ENCODE measurements at places on chromosomes 6 and 20.

- no peak for DNase-seq
Observed at GRCh38 chr6:160667639-160668481, 3.8 kb upstream of the LPA start.

GRCh38 chr6:25886066-25886465, 12.0 kb upstream of the SLC17A3 start:
- no peak for DNase-seq

DNA sequence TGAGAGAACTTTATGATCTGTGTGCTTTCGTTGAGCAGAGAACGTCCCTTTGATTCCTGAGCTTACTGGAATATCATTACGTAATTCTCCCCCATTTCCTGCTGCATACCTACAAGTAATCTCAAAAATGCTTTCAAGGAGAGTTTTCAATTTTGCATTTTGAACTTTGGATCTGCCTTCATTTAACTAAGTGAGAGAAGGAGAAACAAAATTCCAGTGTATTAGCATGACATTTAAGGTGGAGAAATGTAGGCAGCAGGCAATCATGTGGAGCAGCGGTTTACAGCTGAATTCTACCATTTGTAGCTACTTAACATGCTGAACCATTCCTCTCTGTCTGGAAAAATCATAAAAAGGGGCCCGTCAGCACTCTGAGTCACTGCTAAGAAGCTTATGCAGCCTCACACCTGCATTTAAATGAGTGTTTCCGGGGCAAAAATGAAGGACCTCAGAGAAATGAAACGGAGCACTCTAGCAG, 451.5 kb downstream of the PLCB1 start:
- no peak for DNase-seq

DNA sequence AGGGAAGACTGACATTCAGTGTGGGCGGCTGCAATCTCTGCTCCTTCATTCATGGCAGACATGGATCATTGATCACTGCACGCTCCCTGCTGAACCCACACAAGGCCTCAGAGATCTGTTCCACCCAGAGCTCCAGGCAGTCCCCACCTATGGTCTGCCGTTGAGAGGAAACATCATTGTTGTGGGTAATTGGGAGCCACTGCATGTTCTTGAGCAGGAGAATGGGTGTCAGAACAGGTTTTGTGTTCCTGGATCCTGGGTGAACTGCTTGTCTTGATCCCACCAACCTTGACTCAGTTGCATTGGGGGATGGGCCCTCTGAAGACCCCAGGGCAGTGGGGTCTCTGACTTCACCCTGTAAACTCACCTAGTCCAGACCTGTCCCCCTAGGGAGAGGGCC, 23.1 kb upstream of the CCDC167 start:
- no peak for DNase-seq

DNA sequence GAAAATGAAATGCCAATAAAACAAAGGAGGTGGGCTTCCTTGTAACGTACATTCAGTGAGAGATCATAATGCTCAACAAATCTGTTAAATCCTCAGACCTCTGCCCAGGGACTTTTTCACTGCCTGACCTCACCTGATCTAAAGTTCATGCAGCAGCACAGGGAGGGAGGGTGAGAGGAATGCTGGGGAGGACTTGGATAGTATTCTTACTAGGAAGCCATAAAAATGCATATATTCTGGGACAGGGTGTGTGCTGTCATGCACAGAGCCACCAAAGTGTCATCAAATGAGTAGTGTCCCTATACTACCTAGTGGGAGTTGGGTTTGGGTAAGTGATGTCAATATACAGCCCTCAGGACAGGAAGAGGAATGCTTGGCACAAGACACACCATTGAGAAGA, 32.6 kb downstream of the CLIC5 start:
- no peak for DNase-seq

DNA sequence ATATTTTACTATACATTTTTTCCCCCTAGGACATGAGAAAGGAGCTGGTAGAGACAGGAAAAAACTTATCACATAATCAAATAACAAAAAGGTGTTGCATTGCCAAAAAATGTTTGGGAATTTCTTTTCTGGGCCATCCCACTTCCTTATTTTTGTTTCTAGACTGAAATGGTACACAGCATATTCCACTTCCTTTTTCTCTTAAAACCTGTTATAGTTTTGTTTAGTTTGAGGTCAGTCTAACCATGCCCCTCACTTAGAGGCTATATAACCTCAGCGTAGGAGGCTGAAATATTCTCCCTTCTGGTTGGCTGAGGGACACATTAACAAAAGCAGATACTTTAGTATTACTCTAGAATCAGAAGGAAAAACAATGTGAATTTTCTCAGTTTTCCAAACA, 323.9 kb downstream of the GJA1 start:
- no peak for DNase-seq

DNA sequence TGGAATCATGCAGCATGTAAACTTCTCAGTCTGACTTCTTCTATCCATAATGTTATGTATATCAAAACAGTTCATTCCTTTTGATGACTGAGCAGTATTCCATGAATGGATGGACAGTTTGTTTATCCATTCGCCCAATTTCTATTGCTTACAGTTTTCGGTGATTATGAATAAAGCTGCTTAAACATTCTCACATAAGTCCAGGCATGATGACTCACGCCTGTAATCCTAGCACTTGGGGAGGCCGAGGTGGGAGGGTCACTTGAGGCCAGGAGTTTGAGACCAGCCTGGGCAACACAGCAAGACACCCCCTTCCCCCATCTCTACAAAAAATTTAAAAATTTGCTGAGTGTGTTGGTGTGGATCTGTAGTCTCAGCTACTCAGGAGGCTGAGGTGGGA, 22.9 kb upstream of the HMGA1 start:
- no peak for DNase-seq

DNA sequence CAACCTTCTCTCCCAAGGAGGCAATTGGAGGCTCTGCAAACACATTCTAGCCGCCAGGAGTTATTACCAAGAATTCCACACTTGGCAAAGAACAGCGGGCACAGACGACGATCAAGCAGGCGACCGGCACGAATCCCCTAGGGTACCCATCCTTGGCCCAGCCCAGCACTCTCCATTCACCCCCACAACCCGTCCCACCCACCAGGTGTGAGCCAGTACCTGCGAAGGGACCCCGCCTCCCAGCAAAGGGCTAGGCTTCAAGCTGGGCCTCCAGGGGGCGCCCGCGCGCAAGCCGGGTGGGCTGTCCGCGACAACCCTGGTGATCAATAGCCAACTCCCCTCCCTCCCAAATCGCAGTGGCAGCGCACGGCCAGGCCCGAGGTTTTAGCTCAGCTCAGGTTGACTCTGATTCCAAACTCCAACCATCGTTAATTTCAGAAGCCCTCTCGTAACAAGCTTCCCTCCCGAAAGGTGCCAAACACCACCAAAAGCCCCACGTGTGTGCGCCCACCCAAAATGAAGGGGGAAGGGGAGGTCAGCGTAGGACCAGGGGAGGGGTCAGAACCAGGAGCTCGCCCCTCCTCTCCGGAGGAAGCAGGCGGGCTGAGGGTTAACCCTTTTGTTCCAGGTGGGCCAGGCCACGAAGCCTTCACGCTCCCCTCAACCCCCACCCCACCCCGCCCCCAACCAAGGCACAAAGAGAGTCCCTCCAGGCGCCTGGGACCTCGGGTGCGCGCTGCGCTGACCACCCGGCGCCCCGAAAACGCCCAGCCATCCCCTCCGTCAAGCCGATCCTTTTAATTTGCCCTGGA, 2.1 kb downstream of the SALL4 start:
- DNase-seq, result no peak

GRCh38 chr6:123551939-123552707, 84.6 kb downstream of the TRDN start:
- no peak for DNase-seq

- no peak for DNase-seq
Observed at GRCh38 chr6:80921861-80922460, 815.5 kb downstream of the BCKDHB start.

DNA sequence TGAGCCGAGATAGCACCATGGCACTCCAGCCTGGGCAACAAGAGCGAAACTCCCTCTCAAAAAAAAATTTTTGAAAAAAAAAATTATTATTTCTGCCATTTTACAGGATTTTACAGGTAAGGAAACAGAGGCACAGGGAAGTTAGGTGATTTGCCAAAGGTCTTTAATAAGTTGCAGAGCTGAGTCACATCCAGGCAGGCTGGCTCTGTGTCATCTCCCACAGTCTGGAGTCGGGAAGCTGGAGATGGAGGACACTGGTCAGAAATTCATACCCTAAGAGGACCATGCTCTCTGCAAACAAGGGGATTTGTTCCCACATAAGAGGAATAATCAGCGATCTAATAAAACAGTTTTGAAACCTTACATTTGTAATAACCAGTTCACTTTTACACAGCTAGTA, 24.1 kb downstream of the HECA start:
- no peak for DNase-seq

DNA sequence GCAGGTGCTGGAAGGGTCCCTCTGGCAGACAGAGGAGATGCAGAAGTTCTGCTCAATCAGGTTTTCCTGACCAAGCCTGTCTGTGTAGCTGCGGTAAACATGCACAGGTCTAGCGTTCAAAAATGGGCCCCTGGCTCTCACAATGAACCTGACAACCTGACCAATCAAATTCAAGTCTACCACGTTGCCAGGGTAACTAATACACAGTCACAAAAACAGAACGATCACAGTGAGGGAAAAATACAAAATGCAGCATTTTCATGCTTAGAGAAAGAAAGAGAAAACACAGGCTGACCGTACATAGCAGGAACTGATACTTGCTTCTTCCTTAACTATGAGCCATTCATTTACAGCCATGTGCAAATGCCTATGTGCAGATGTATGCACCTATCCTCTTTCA, 353.1 kb upstream of the TSHZ2 start:
- DNase-seq, result no peak

Data from HFF-Myc (cell line).